Activated B cell treated with CpG ODN at 0.5 μM for 24 hours (primary cell): ENCODE measurements at places on chromosomes 1 and 21.

DNA sequence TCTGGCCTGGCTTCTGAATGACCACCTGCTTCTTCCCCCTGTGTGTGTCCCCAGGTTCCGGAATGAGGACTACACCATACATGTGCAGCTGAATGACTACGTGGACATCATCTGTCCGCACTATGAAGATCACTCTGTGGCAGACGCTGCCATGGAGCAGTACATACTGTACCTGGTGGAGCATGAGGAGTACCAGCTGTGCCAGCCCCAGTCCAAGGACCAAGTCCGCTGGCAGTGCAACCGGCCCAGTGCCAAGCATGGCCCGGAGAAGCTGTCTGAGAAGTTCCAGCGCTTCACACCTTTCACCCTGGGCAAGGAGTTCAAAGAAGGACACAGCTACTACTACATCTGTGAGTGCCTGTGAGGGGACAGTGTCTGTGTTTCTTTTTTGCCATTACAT, 3.6 kb downstream of the EFNA1 start:
- no peak overlapping the region for H3K27ac ChIP-seq
- H3K27me3 ChIP-seq, result peaks cover 31% of the 10 kb centered on the region
- H3K4me3 ChIP-seq, result no peak overlapping the region
- H3K36me3 ChIP-seq, result peaks cover 11% of the 10 kb centered on the region
- no peak for DNase-seq

DNA sequence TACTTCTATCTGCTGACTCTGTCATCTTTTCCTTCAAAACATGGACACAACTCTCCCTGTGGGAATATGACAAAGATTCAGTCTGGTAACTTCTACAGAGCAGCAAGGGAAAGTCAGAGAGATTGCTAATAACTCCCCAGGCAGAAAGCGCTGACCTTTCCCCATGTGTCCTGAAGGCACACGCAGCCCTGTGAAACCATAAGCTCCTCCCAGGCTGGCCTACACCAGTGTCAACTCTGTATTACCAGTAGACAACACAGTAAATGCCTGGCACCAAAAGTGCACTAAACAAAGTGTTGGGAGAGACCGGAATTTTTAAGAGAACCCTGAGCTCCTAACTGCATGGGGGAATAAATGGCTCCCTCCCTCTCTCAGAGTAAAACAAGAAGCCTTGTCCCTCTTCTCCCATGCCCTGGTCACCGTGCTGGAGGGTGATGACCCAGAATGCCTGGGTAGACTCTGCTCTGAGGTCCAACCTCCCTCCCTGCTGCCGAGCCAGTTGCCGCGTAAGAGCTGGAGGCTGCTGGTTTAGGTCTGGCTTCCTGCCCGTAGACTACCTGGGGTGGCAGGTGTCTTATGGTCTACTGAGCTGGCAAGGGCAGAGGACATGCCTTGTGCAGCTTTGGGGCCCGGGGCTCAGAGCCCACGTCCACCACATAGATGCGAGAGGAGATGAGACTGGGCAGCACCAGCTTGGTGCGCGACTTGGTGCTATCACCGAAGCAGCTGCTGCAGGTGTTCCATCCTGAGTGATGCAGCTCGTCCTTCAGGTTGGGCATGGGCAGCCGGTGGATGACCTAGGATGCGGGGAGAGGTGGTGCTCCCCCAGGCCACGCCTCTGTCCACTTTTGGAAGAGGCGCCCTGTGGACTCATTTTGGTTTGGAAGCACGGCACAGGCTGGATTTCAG, 3.9 kb downstream of the SELENBP1 start:
- H3K4me3 ChIP-seq, result no peak overlapping the region
- H3K4me1 ChIP-seq, result no peaks in the 10 kb centered on the region
- DNase-seq, result no peak

DNA sequence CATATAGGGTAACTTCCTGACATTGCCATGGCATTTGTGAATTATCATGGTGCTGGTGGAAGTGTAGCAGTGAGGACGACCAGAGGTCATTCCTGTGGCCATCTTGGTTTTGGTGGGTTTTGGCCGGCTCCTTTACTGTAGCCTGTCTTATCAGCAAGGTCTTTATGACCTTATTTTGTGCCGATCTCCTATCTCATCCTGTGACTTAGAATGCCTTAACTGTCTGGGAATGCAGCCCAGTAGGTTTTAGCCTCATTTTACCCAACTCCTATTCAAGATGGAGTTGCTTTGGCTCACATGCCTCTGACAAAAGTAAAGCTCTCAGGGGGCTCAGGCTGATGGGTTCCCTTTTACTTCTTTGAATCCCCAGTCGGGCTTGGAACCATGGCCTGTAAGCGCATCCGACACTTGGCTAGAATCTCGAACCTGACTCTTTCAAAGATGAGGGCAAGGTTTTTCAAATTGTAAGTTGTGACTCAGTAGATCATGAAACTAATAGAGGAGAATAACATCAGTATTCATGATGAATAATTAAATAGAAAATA, 85.0 kb downstream of the GALNT2 start:
- no peak for DNase-seq
- H3K27me3 ChIP-seq, result no peaks in the 10 kb centered on the region
- H3K4me3 ChIP-seq, result no peak overlapping the region

DNA sequence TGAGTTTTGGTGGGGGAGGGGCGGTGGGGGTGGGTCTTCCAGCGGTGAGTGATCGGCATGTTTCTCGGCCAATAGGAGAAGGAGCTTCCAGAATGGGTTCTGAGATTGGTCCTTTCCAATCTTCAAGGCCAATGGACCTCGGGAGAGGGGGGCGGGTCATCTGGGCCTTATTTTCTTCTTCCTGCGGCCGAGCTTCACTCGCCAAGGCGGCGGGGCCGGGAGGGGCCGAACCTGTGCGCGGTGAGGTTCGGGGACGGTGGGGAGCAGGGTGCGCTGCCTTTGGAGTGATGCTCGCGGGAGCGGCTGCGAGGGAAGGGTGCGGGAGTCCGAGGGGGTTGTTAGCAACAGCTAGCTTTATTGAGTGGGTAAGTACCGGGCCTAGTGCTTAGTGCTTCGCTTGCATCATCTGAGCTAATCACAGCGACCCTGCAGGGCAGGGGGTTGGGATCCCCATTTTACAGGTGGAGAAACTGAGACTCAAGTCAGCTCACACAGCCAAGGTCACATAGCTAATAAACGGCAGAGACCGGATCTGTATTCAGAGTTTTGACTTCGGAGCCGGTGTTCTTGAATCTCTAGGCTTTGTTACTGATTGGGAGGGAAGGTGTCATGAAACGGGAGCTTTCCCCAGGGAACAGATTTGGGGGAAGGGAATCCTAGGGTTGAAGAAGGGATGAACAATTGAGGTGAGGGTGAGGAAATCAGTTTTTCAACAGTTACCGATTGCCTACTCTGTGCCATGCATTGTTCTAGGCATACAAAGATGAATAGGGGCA, 549 bp downstream of the KDM4A start:
- peak; percentile 82 for DNase-seq
- H3K27ac ChIP-seq, result peak overlapping the region; percentile 97
- peaks cover 36% of the 10 kb centered on the region for H3K36me3 ChIP-seq
- H3K4me1 ChIP-seq, result peaks cover 46% of the 10 kb centered on the region
- H3K27me3 ChIP-seq, result peaks cover 2% of the 10 kb centered on the region
- H3K4me3 ChIP-seq, result peak overlapping the region; percentile 98

DNA sequence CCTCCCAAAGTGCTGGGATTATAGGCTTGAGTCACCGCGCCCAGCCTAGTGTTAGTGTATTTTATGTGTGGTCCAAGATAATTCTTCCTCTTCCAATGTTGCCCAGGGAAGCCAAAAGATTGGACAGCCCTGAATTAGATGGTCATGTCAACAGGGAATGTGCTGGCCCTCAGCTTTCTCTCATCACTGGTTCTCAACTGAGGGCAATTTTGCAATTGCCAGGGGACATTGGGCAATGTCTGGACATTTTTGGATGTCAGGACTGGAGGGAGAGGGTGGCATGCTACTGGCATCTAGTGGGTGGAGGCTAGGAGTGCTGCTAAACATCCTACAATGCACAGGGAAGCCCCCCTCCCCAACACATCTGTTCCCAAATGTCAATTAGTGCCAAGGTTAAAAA, 95.0 kb downstream of the LAMC2 start:
- peaks cover 14% of the 10 kb centered on the region for H3K27me3 ChIP-seq
- H3K36me3 ChIP-seq, result no peaks in the 10 kb centered on the region
- H3K4me3 ChIP-seq, result no peak overlapping the region
- no peaks in the 10 kb centered on the region for H3K4me1 ChIP-seq
- no peak for DNase-seq

DNA sequence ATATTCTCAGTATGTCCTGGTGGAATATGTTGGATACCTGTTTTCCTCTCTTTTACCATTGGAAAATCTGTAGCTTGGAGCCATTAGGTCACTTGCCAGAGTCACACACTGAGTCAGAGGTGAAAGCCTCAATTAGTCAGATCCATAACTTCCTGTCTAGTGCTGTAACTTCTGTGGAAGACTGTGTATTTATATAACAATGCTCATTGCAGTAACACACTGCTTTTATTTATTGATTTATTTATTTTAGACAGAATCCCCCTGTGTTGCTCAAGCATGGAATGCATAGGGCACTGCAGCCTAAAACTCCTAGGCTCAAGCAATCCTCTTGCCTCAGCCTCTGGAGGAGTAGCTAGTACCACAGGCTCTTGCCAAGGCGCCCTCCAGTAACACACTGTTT, 1.3 kb upstream of the DOCK7 start:
- H3K4me3 ChIP-seq, result peak overlapping the region; percentile 38
- no peaks in the 10 kb centered on the region for H3K36me3 ChIP-seq
- peaks cover 23% of the 10 kb centered on the region for H3K4me1 ChIP-seq
- H3K27ac ChIP-seq, result no peak overlapping the region
- H3K27me3 ChIP-seq, result no peaks in the 10 kb centered on the region

DNA sequence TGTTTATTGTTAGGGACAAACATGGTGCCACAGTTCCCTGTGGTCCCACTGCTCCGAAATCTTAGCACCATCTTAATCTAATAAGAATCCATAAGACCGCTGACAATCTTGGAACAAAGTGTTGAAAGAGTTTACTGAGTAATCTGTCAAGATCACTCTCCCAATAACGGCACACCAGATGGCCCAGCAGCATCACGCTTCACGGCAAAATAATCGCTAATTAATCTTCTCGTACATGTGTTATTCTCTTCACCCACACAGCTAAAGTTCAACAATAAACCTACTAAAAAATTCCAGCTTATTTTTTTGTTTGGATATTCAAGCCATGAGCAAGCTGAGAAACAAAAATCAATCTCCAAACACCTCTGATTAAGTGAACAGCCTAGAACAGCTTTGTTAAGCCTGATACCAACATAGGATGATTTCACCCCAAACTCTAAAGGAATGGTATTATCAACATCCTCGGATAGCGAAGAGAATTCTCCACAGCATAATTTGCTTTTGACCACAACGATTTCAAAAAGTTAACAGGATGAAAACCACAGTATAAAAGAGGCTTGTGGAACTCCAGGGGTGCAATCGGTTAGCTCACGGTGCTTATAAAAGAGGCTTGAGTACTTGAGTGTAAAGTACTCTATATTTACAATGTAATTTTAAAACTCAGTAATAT, 329.9 kb upstream of the GREM2 start:
- no peaks in the 10 kb centered on the region for H3K36me3 ChIP-seq
- no peak overlapping the region for H3K27ac ChIP-seq
- H3K4me3 ChIP-seq, result no peak overlapping the region
- no peaks in the 10 kb centered on the region for H3K4me1 ChIP-seq
- no peaks in the 10 kb centered on the region for H3K27me3 ChIP-seq

DNA sequence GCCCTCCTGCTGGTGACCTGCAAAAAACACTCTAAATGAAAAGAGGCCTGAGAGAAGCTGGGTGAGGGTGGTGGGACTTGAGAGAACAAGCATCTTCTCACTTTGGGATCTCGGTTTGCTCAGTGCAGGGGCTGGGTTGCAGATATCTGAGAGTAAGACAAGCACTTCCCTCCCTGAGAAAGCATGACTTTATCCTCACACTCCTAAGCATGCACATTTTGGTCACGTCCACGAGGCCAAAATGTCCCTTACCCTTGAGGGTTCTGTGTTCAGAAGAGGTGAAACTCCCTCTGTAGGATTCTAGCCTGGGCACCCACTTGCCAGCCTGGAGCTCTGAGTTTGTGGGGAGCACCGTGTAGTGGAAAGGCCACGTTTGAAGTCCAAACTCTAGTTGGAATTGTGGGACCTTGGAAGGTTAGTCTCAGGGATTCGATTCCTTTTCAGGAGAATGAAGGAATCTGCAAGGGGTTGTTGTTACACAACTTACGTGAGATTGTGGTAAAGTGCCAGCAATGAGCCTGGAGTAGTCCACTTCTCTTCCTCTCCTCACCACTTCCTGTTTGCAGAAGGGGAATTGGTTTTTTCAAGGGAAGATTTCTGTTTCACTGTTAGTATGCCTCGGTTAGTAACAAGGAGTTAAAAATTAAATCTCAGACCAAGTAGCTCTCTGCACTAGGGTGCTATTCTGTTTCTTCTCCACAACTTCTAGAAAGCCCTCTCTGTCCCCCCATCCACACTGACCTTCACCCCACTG, 3.0 kb downstream of the FCAMR start:
- H3K4me1 ChIP-seq, result peaks cover 27% of the 10 kb centered on the region
- peaks cover under 1% of the 10 kb centered on the region for H3K27me3 ChIP-seq
- H3K36me3 ChIP-seq, result no peaks in the 10 kb centered on the region
- H3K27ac ChIP-seq, result no peak overlapping the region
- H3K4me3 ChIP-seq, result no peak overlapping the region

- H3K4me3 ChIP-seq, result peak overlapping the region; percentile 9
- peaks cover 39% of the 10 kb centered on the region for H3K27me3 ChIP-seq
- no peaks in the 10 kb centered on the region for H3K36me3 ChIP-seq
- H3K4me1 ChIP-seq, result peaks cover 19% of the 10 kb centered on the region
- H3K27ac ChIP-seq, result peak overlapping the region; percentile 60
- DNase-seq, result no peak
Observed at GRCh38 chr1:30880678-30881318, 27.8 kb downstream of the SDC3 start.

- H3K4me1 ChIP-seq, result peaks cover 21% of the 10 kb centered on the region
- H3K4me3 ChIP-seq, result peak overlapping the region; percentile 28
- no peak for DNase-seq
Observed at GRCh38 chr1:903305-903704, 20.4 kb upstream of the SAMD11 start.

- DNase-seq, result no peak
- no peak overlapping the region for H3K27ac ChIP-seq
- H3K4me1 ChIP-seq, result peaks cover 15% of the 10 kb centered on the region
- H3K36me3 ChIP-seq, result no peaks in the 10 kb centered on the region
Observed at GRCh38 chr1:200900877-200901276, 6.2 kb downstream of the INAVA start.

- DNase-seq, result no peak
- peaks cover 36% of the 10 kb centered on the region for H3K36me3 ChIP-seq
- no peaks in the 10 kb centered on the region for H3K27me3 ChIP-seq
- no peak overlapping the region for H3K27ac ChIP-seq
Observed at GRCh38 chr1:185213091-185213490, 56.1 kb downstream of the SWT1 start.

- H3K4me3 ChIP-seq, result no peak overlapping the region
- no peaks in the 10 kb centered on the region for H3K4me1 ChIP-seq
- no peak overlapping the region for H3K27ac ChIP-seq
- H3K27me3 ChIP-seq, result no peaks in the 10 kb centered on the region
- no peak for DNase-seq
Observed at GRCh38 chr1:184595596-184595995, 159.1 kb downstream of the EDEM3 start.
